Stimulated activated CD4-positive, alpha-beta T cell treated with anti-CD3 and anti-CD28 coated beads, Interleukin-1b, Interleukin-23, amount 100 ng/mL, for 1 hour (primary cell): ENCODE measurements at places on chromosomes 1 and 21.

- DNase-seq, result no peak
Observed at GRCh38 chr1:229980009-229980408, 87.0 kb upstream of the GALNT2 start.

DNA sequence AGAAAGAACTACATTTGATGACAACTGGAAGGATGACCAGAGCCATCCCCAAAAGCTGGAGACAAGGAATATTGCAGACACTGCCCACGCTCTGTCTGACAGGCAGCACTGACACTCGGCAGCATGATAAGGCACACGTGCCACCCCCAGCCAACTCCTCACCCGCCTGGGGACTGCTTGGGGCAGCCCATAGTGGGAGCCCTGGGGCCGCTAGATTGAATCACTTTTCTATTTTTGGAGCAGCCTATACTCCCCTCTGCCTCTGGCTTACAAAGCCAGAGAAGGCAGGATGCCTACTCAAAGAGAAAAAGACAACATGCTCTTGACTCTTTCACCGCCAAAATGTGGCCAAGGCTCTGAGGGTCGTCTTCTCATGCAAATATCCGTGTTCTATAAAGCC is 1.3 kb downstream of the SMG5 start:
- no peak for DNase-seq

DNA sequence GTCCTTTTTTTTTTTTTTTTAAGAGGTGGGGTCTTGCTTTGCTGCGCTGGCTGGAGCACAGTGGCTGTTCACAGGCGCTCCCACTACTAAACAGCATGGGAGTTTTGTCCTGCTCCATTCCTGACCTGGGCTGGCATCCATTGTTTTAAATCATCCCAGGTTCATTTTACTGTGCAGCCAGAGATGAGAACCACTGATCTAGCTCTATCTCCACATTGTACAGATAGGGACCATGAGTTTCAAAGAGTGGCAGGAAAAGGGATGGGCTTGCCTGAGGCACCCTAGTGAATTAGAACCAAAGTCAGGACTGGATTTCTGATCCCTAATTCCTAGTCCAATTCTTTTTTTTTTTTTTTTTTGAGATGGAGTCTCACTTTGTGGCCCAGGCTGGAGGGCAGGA is 7.2 kb upstream of the TMEM222 start:
- no peak for DNase-seq

DNA sequence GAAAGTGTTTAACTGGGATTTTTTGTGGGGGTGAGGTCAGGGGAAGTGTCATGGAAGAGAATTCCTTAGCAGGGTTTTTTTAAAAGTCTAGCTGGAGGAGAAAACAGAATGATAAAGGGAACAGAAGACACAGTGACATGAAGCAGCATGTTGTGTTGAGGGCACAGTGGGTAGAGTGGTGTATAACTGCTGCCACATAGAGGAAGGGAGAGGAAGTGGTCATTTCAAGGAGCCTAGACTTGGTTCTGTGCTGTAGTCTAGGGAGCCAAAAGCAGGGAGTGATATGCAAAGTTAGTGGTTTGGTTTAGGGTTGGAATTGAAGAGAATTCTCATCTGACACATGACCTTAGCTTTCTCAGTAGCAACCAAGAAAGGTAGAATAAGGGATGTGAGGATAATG is 10.2 kb downstream of the EEIG2 start:
- no peak for DNase-seq

- no peak for DNase-seq
Observed at GRCh38 chr21:38688068-38688467, 117.7 kb upstream of the ETS2 start.

GRCh38 chr1:45573231-45573804 is 10.5 kb upstream of the NASP start:
- no peak for DNase-seq

DNA sequence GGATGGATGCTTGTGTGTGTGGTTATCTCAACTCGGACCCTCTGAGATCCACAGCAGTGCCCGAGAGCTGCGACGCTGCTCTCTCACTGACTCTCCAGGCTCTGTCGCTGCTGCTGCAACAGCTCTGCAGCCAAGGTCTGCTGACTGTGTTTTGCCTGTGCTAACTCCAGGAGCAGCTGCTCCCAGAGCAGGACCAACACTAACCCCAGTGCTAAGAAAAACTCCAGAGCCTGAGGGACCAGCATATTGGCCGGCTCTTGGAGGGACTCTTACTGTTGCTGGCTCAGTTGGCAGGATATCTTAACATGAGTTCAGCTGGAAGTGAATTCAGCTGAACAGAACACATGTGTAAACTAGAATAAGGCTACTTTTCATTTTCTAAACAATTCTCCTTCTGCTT is 4.4 kb downstream of the LCE2C start:
- no peak for DNase-seq

DNA sequence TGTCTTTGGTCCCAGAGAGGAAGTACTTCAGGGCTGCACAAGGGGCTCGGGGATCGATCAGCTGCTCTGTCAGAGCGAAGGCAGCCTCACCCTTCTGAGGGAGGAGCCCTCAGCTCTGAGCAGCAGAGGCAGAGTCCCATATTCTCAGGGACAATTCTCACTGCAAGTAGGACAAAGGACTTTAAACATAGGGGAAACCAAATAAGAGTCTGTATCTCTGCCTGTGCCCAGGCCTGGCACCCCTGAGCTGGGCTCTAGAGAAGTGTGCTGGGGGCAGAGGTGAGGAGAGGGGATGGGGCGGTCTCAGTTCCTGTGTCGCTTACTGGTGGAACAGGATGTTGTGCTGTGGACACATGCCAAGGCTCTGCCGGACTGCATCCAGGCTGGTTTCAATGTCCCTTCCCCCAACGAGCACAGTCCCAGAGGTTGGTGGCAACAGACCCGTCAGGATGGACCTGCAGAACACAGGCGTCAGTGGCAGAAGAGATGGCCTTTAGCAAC is 76.6 kb downstream of the ABCA4 start:
- no peak for DNase-seq

DNA sequence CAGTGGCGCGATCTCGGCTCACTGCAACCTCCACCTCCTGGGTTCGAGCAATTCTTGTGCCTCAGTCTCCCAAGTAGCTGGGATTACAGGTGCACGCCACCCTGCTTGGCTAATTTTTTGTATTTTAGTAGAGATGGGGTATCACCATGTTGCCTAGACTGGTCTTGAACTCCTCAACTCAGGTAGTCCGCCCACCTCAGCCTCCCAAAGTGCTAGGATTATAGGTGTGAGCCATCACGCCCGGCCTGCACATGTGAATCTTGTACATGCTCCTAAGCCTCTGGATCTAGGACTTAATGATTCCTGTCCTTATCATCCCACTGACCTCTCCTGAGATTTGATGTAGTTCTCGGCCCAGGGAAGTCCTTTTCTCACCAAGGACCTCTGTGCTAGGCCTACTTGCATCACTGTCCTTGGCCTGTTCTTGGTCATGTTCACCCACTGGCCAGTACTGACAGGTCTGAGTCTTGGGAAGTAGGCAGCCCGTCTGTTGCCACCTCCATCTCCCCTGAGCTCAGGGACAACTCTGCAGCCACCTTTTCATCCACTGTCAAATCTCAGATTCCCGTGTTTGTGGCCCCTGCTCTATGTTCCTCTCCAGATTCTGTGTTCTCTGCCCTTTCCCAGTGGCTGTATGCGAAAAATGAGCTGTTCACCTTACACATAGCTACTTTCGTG is 9.4 kb downstream of the HYI start:
- DNase-seq, result no peak

DNA sequence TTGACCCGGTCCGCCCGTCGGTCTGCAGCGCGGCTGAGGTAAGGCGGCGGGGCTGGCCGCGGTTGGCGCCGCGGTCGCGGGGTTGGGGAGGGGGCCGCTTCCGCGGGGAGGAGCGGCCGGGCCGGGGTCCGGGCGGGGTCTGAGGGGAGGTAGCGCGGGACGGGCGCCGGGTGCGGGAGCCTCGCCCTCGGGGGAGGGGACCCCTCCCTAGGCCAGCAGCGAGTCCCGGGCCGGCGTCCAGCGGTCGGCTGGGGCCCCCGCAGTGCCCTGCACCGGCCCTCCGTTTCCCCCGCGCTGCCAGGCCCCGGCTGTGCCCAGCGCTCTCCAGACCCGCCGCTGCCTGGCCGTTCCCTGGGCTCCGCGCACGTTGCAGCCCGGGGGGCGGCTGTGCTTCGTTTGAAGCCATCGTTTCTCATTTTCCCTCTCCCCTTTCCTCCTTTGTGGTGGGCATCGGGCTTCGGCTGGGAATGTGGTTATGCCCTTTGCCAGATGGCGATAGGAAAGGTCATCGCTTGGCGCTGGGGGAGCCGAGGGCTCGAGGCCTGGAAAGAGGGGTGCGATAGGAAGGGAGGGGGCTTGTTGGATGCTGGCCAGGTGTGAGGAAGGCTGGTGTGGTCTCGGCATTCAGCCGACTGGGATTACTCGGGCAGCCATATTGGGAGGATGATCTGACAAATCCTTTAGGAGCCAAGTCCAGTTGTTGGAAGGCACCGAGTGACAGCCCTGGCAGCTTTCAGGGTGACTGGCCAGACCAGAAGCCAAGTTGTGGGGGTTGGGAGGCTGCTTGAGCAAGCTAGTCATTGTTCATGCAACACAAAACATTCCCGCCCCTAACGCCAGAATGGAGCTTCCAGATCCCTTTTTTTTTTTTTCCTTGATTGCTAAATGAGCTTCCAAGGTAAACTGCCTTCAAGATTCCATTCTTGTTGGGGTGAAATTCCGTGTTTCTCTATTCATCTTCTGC is 753 bp downstream of the KIF1B start:
- DNase-seq, result no peak

DNA sequence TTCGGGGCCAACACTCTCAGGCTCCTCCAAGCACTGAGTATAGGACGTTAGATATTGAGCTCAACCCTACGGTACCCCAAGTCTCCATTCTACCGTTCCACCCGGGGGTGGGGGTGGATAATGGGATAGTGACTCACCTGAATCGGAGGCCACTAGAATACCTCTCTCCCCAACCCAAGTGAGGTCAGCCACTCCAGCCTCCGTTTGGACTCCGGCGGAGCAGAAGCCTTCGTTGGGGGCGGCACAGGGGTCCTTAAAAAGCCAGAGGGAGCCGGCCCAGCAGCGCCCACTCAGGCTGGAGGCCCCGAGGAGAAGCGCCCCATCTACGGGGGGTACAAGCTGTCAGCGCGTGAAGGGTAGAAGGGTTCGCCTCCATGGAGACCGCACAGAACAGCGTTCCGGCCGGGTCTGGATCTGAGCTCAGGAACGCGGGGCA is 556 bp downstream of the WDR77 start:
- no peak for DNase-seq

GRCh38 chr1:214187121-214187900 is 93.6 kb upstream of the SMYD2 start:
- DNase-seq, result no peak

GRCh38 chr1:117679868-117680267 is 74.0 kb downstream of the TENT5C start:
- no peak for DNase-seq

- DNase-seq, result no peak
Observed at GRCh38 chr1:168161459-168161858, 17.3 kb upstream of the TIPRL start.
